ENCODE measurements at places on chromosomes 6 and 20.

DNA sequence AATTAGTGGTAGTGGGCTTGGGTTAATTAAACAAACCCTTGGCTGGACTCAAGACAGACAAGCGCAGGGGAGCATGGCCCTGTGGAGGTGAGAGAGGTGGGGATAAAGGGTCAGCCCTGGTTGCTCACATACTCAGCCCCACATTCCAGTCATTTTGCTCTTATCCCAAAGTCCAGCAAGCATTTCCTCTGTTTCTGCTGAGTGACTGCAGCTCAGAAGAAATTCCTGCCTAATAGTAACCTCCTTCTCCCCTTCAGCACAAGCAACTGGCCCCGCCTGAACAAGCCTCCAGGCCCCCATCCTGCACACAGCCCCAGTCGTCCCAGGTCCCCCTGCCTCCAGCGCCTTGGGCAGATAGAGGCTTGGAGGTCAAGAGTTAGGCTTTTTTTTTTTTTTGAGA lies 3.6 kb upstream of the TFEB start:
- no peak for DNase-seq

DNA sequence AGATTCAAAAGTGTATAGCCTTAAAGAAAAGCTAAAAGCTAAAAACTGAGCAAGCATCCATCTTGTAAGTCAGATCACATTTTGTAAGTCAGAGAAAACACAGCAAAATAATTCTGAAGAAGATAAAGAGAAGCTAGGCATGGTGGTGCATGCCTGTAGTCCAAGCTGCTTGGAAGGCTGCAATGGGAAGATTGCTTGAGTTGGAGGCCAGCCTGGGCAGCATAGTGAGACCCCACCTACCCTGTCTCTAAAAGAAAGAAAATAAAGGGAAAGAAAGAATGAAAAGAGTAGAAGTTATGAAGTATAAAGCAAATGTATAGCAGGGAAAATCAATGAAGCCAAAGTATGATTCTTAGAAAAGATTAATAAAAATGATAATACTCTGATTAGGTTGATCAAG lies 20.5 kb upstream of the PKIG start:
- no peak for DNase-seq

DNA sequence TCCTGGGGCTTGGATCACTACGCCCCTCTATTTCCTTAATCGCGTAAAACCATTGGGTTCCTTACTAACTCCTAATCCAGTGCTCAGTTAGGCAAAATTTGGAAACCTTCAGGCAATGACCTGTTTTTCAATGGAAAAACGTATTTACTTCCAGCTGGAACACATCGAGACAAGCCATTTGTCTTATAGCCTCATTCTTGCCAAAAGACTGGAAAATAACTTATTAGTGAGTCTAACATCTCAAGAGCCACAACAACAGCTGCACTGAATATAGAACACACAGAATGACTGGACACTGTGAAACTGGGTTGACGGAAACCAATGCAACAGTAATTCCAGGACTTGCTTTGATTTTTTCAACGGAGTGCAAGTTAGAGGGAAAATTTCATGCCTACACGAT lies 125.2 kb upstream of the MAP3K7 start:
- no peak for DNase-seq

DNA sequence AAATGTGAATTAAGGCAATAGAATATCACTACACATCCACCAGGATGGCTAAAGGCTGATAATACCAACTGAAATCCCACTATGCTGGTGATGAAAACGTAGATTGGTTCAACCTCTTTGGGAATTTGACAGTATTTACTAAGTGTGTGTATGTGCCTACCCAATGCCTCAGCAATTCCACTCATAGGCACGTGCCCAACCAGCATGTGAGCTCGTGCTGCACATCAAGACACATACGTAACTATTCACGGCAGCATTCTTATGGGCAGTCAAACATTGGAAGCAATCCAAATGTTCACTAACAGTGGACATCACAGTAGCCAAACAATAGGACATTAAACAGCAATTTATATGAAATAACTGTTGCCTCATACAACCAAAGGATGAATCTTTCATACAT lies 15.7 kb upstream of the AFDN start:
- DNase-seq: no peak

- no peak for DNase-seq
Observed at GRCh38 chr20:24765316-24766142, 183.5 kb upstream of the CST7 start.

- DNase-seq: no peak
Observed at GRCh38 chr20:5864428-5864827, 85.9 kb downstream of the TRMT6 start.

- DNase-seq: no peak
Observed at GRCh38 chr6:158552055-158552795, 7.7 kb upstream of the TMEM181 start.

Measured in substantia nigra (tissue), 51 donors.